Stimulated activated CD4-positive, alpha-beta T cell treated with anti-CD3 and anti-CD28 coated beads, Interleukin-15, amount 100 ng/mL, for 48 hours (primary cell): ENCODE measurements at places on chromosomes 16 and 17.

DNA sequence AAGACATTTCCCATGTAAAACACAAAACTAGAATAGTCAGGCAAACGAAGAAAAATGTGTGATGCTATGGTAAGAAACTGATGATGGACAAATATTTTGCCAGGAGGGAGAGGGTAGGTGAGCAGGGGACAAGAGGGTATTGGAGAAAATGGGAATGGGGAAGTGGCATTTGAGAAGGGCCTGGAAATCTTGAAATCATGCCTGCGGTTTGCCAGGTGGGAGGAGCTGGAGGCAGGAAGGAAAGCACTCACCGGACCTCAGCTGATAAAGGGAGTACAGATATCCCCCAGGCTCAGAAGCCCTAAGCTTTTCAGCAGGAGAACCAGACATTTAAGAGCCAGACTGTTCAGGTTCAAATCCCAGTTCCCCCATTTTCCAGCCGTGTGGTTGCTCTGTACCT lies 103.6 kb downstream of the GSG1L start:
- DNase-seq, result no peak

DNA sequence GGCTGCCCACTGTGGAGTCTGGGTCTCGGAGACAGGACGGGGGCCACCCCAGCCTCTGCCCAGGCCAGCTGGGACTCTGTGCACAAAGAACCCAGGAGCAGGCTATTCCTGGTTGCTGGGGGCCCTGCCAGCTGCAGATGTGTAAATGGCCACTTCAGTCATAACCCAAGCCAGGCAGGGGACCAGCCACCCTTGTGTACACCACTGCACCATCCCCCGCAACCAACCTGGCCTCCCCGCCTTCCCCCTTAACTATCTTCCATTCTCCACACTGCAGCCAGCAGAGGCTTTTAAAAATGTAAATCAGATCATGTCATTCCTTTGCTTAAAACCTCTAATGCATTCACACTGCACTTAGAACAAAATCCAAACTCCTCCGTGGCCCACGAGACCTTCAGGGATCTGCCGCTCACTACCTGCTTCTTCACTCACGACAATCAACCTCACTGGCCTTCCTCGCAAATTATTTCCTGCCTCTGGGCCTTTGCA lies 28.3 kb downstream of the RTN4RL1 start:
- DNase-seq, result no peak

- DNase-seq, result no peak
These were observed 14.1 kb downstream of the C17orf58 start for GRCh38 chr17:67982034-67982640.

GRCh38 chr17:32563583-32563982 lies 76.8 kb downstream of the CDK5R1 start:
- DNase-seq, result no peak

- no peak for DNase-seq
These were observed 514 bp downstream of the THRA start for GRCh38 chr17:40063187-40063771.
